G401 (cell line): ENCODE measurements at places on chromosomes 1 and 21. TPM values are rescaled to one million over a fixed set of nuclear protein-coding genes. Genes with fewer than 3 reads are reported as not detected.

SPATA6 gene
- total RNA-seq = 6.3 and 18.5 TPM in 2 replicates

FABP3 gene
- 0.25 TPM in 1 of 2 replicates, not detected in the other for total RNA-seq

SH3BGRL3 gene
- 5.0 and 7.4 TPM in 2 replicates for total RNA-seq

TRIM63 gene
- total RNA-seq = not detected in 2 replicates

NBPF9 gene
- 5.6 and 6.7 TPM in 2 replicates for total RNA-seq

RRP1B gene
- 34.0 and 40.5 TPM in 2 replicates for total RNA-seq

PLA2G2C gene
- total RNA-seq = not detected in 2 replicates

CTNNBIP1 gene
- total RNA-seq = 346 and 526 TPM in 2 replicates

LRRC7 gene
- not detected in 2 replicates for total RNA-seq
